Skin of body (tissue), 3 donors: ENCODE measurements at places on chromosomes 7 and 10.

GRCh38 chr10:119863951-119864565 is 8.6 kb downstream of the MCMBP start:
- DNase-seq = no peak

DNA sequence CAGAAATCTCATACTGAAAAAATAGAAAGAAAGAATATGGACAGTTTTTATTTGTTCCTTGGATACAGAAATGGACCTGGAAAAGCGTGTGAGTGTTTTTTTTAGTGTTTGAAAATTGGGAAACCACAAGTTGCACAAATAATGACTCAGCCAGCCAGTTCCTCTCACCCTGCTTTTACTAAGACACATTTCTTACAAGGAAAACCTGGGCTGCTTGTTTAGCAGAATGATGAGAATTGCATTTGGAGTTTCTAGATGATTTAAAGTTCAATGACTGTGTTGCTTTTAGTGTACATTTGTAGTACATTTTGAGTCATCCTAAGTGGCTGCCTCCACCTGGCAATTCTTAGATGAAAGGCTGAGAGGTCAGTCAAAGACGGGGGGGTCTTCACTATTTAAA is 218.7 kb downstream of the ABCA13 start:
- DNase-seq = no peak

- DNase-seq = no peak
Measured at GRCh38 chr10:94006591-94007550, 13.1 kb downstream of the PLCE1 start.

DNA sequence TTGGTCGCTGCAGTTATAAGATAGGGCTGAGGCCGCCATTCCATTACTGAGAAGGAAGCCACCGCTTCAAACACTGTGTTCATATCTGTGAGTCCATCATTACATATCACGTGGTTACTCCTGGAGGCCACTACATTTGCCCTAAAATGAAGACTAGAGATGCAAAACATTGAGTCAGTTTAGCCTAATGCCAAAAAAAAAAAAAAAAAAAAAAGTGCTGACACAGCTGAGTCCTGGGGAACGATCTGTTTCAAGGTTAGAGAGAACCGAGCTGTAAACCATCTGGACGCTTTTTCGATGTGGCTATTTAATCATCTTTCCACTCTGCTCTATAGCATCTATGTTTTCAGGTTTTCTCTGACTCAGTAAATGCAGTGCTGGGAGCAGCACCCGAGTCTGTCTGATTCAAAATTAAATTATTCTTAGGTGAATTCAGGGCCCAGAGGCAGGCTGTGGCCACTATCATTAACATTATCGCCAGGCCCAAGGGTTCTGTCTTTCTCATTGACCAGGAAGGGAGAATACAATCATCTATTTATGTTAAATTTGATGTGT is 449.1 kb downstream of the PAXIP1 start:
- DNase-seq = no peak

DNA sequence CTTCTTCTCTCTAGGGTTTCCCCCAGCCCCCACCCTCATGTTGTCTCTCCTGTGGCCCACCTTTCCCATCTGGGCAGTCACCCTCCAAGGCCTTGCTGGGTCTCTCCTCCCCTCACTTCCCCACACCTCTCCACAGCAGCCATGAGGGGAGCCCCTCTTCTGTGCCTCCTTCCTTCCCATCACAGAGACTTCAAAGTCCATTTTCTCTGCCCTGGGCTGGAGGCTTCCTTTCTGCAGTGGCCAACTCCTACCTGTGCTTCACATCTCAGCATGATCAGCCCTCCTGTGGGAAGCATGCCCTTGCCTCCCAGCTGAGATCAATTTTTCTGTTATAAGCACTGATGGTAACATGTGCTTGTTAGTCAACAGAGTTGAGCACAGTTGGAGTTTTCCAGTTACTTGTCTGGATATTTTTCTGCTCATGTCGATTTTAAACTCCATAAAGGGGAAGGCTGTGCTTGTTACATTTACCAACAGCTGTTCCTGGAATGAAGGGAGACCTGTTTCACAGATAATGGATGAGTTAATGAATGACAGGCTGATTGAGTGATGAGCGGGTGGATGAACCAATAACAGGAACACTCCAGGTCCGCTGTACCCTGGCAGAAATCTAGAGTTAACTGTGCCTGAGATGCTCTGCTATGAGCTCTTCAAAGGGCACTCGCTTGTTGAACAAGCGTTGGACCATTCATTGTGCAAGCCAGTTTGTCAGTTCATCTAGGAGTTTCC is 71.4 kb upstream of the PRSS58 start:
- DNase-seq = no peak

GRCh38 chr10:3747984-3748383 is 37.0 kb downstream of the KLF6 start:
- no peak for DNase-seq

GRCh38 chr7:25454020-25454419 is 225.7 kb upstream of the NPVF start:
- DNase-seq = no peak

GRCh38 chr7:102221961-102222360 is 64.7 kb upstream of the SH2B2 start:
- DNase-seq = no peak

DNA sequence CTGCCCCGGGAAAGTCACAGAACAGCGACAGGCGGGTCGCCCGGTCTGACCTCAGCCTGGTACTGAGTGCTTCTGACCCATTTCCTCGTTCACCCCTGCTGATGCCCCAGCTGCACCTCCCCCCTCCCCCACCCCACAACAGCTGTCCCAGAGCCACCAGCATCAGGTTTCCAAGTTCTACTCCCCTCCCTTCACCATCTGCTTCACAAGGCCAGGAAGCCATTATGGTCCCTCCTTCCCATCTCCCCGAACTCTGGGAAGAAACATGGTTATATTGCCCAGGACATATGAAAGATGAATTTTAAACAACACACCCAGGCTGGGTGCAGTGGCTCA is 301.9 kb upstream of the GALNT17 start:
- DNase-seq = no peak
